ENCODE measurements at places on chromosomes 1 and 21.

- DNase-seq, result no peak
These were observed 58.7 kb downstream of the DMRTB1 start for GRCh38 chr1:53517821-53518352.

- no peak for DNase-seq
These were observed 17.6 kb downstream of the SLC30A10 start for GRCh38 chr1:219910716-219911115.

GRCh38 chr1:41390166-41390565 lies 28.9 kb downstream of the FOXO6 start:
- DNase-seq, result no peak

- no peak for DNase-seq
These were observed 9.0 kb downstream of the CD2 start for GRCh38 chr1:116763116-116763786.

DNA sequence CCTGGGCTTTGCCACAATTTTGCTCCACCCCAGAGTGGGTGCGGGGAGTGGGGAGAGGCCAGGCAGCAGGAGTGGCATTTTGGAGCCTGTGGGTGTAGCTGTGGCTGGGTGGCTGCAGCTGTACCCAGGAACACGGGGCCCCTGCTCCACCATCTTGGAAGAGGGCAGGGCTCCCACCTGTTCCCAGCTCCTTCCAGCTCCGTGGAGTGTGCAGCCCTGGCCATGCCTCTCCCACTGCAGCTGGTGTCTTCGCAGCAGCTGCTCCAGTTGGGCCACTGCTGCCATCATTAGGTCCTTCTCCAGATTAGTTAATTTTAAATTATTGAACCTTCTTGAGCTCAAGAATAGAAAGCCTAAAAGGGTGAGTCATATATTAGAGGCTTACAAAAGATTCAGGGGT lies 17.6 kb downstream of the FAM20B start:
- DNase-seq, result no peak

GRCh38 chr1:55916907-55917306 lies 662.5 kb downstream of the PLPP3 start:
- no peak for DNase-seq

DNA sequence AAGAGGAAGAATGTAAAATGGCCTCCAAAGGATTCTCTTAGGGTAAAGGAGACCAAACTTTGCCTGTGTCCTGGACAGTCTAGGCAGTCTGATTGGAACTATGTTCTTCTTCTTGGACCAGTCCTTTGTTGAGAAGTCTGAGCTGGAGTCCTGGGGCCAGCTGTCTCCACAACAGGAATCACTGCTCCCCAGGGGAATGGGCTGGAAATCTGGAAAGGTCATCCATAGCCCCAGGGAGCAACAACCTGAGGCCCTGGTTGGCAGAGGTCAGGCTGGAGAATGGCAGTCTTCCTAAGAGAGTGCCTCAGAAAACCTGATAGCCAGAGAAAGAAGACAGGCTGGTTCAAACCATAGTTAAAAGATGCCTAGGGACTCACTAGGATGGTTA lies 68.7 kb downstream of the PLXNA2 start:
- DNase-seq, result no peak

- no peak for DNase-seq
These were observed 451.1 kb downstream of the RWDD3 start for GRCh38 chr1:95685081-95685480.

DNA sequence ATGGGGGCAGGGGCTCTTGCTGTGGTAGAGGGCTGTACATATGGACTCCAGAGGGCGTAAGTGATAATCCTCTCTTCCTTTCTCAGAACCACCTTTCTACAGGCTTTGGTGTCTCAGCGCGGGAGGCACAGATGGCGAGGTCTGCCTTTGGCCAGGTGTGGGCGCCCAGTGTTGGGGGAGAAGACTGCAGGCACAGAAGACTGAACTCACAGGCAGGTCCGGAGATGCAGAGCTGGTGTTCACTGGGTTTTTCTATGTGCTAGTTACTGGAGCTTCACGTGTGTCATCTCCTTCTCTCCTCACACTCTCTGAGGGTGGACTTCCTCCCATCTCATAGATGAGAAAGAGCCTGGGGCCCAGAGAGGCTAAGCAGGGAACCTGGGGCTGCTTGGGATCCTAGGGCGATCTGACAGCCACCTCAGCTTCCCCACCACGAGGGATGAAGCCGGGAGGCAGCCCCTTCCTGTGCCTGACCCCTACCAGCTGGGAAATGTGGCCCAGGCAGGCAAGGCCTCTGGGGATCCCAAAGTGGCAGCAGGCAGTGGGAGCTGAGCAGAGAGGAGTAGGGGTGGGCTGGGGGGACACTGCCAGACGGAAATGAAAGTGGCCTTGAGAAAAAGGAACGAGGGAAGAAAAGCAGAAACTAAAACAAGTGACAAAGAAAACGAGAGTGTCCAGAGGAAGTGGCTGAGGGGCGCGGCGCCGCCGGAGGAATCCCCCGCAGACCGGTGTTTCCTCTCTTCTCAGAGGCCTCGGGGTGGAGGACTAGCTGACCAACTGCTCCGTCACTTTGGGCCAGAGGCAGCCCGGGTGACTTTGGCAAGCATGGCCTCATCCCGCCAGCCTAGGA lies 191.6 kb downstream of the HIVEP3 start:
- DNase-seq, result no peak

DNA sequence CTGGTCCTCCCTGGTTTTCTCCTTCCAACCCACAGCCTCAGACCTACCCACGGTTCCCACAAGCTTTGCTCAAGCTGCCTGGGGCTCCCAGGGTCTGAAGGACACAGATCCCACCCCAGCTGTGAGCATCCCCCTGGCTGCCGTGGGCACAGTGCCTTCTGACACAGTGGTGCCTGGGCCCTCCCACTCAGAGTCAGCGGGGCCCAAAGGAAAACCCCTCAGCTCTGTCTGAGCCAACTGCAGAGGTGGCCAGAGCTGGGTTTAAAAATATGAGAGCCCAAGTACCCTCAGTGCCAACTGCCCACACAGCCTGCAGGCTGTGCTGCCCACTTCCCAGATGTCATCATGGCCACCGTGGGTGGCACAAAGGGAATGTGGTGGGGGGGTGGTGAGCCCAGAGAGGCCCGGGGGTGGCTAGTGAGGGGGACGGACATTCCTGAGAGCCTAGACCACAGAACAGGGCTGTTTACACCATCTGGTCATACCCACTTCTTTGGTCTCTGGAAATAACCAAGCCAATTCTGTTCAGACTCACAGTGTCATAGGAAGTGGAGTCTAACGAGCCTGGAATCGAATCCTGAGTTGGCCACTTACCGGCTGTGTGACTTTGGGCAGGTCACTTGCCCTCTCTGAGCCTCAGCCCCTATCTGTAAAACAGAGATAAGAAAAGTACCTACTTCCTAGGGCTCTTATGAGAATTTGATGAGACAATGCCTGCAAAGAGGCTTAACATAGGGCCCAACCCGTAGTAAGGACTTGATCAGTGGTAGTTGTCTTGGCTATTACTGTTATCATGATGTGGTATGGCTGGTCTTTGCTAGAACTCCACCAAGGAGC lies 85.5 kb downstream of the CAMK2N1 start:
- no peak for DNase-seq

DNA sequence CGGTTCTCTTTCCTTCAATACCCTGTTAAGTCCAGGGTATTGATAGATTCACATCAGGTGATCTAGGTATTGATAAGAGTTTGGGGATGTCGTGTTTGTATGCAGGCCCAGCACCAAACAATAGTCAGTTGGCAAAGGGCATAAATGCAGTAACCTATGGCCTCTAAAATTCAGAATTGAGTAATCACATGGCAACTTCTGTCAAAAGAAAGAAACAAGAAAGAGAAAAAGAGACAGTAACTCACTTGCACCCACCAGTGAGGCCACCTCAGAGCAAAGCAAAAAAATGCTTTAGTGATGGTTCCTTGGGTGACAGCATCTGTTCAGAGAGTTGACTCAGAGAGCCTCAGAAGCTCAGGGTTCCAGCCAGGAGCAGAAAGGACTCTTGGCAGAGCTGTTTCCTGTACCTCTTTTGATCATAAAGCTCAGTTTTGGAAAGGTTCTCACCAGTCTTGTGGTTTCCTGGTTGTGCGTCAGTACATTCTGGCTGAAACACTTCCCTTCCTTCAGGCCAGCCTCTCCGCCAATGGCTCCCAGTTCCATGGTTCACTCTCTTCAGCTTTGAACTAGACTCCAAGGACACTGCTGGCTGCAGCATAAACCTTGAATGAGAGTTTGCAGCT lies 70.1 kb upstream of the GORAB start:
- peak; percentile 5 for DNase-seq

GRCh38 chr1:170664093-170664827 lies at the start of gene PRRX1:
Gene PRRX1, plus strand, starts transcription at chr1:170664131. Its CDS starts 88 bp downstream, at chr1:170664219.
- no peak for DNase-seq

- no peak for DNase-seq
These were observed 76.4 kb upstream of the LYST start for GRCh38 chr1:235942979-235943575.

- no peak for DNase-seq
These were observed 17.5 kb upstream of the TRAPPC10 start for GRCh38 chr21:43994646-43995045.

DNA sequence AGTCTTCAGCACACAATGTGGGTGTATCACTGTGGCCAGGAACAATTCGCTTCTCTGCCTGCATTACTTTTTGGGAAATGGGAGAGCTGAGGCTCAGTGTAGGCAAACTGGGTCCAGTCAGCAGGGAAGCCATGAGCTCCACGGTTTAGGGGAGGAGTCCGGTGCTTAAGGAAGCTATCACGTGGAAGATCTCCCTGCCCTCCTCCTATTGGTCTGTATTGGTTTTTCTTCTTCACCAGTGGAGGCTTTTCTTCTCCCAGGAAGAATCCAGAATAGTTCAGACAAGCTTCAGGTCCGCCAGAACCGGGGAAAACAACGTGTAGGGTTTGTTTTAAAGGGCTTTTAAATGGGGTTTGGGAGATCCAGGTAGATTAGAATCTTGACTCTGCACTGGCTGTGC lies 156.2 kb upstream of the CAMK1G start:
- peak; percentile 59 for DNase-seq

- DNase-seq, result no peak
These were observed 1038.3 kb downstream of the KCNT2 start for GRCh38 chr1:195569934-195570333.

DNA sequence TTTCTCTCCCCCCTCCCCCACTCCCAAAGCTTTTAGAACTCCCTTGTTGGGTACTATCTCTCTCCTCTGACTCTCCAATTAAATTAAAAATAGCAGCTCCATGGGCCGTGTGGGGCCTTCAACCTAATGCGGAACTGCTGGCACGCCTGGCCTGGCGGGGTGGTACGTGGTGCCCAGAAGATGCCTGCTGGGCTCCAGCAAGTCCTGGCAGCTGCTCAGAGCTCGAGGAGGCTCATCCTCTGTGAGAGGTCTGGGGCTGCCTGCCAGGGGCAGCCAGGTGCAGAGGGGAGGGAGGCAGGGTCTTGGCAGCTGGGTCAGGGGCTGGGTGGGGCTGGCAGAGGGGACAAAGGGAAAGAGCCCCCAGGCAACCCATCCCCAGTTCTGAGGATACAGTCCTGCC lies 74.4 kb downstream of the ACTL8 start:
- no peak for DNase-seq

DNA sequence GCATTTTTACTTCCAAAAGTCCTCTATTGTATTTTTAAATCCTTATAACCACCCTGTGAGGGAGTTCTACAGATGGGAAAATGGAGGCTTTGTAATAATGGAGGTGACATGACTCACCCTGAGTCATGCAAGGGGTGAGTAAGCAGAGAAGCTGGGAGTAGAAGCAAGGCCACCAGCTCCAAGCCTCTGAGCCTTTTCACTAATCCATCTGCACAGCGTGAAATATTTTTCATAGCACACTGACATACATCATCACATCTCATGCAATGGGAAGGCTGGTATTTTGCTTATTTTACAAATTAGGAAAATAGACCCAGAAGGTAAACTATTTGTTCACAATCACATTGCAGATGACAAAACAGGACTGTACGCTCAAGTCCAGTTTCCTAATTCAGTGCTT lies 96.9 kb downstream of the KCNH1 start:
- DNase-seq, result peak; percentile 64

DNA sequence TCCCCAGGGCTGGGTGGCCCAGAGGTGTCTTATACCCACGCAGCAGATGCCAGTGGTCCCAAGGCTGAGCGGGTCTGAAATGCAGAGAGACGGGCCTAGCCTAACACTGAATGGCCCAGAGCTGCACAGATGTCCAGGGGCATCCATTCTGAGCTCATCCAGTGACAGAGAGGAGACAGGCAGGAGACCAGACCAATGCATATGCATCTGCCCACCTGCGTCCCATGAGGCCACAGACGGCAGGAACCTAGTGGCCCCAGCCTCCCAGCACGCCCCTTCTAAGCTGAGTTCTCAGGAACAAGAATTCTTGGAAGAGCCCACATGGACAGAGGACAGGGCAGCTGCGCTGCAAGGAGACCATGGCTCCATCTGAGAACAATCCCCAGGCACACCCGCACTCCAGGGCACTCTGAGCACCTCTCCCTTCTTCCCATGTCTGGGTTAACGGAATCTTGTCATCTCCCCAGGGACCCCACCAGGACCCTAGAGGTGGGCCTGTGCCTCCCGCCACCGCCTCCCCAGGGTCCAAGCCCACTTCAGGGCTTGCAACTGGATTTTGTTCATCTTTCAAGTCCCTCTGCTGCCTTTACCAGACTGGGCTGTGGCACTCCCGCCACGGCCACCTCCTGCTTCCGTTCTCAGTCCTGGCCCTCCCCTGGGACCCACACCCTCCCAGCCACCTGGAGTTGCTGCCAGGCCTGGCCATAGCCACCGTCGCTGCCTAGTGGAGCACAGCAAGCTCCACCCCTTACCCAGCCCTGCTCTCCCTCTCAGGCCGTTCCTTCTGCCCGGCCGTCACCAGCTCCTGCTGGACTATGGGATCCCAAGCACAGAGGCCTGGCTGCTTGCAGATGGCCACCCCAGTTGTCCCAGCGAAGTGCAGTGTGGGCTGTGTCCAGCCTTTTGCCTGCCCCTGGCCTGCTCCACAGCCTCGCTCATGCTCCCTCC lies 3.3 kb downstream of the WNT3A start:
- no peak for DNase-seq

- no peak for DNase-seq
These were observed 50.6 kb upstream of the LAPTM5 start for GRCh38 chr1:30808067-30808662.

DNA sequence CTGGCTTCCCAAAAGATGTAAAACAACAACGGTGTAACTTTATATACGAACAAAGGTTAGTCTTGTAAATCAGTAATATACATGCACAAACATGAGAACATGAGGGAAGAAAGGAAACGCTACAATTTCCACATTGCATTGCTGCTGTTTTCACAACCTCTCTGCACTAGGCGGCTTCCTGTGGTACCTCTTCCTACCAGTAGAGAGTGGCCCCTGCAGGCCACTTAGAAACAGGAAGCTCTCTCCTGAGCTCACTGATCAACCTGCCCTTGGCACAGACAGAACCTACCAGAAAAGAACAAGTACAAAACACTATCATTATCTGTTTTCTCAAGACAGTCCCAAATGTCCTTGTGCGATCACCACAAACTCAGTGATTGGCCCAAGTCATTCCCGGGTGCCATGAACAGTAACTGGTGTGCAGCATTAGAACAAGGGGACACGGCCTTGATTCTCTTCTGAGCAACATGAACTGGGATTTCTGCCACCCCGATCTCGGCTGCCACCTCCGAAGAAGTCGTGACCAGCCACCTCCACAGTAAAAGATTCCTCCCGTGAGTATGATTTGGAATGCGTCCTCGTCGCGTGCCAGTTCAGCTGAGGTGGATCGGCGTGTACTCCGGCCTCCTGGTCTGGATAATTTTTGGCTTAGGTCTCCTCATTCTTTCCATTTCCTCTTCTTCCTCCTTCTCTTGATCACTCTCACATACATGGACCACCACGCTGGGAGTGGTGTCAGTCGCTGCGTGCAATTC lies 5.7 kb upstream of the KCNE1 start:
- DNase-seq, result no peak

GRCh38 chr1:50978852-50979781 lies 9.1 kb downstream of the CDKN2C start:
- no peak for DNase-seq

GRCh38 chr1:177480741-177481305 lies 310.1 kb downstream of the BRINP2 start:
- DNase-seq, result no peak

Data from bronchial epithelial cell (primary cell).